SK-N-SH (cell line): ENCODE measurements at places on chromosomes 3 and 15. TPM values are rescaled to one million over a fixed set of nuclear protein-coding genes. Genes with fewer than 3 reads are reported as not detected.

The FOXB1 gene
- polyA plus RNA-seq, result not detected in 2 replicates

The LRRC2 gene
- polyA plus RNA-seq, result 0.13 and 0.23 TPM in 2 replicates

The MST1R gene
- 0.23 and 0.36 TPM in 2 replicates for polyA plus RNA-seq

The SLC28A2 gene
- not detected in 2 replicates for polyA plus RNA-seq

The TM6SF1 gene
- polyA plus RNA-seq, result 0.12 and 0.16 TPM in 2 replicates

The CHST14 gene
- polyA plus RNA-seq, result 34.2 and 43.2 TPM in 2 replicates

The MELTF gene
- 27.2 and 32.4 TPM in 2 replicates for polyA plus RNA-seq

The PTPN23 gene
- polyA plus RNA-seq, result 4.4 and 10.9 TPM in 2 replicates

The FAM81A gene
- 0.86 and 1.1 TPM in 2 replicates for polyA plus RNA-seq

- no peak for DNase-seq
Measured at GRCh38 chr15:91150502-91151160, 50.6 kb downstream of the SV2B start.

DNA sequence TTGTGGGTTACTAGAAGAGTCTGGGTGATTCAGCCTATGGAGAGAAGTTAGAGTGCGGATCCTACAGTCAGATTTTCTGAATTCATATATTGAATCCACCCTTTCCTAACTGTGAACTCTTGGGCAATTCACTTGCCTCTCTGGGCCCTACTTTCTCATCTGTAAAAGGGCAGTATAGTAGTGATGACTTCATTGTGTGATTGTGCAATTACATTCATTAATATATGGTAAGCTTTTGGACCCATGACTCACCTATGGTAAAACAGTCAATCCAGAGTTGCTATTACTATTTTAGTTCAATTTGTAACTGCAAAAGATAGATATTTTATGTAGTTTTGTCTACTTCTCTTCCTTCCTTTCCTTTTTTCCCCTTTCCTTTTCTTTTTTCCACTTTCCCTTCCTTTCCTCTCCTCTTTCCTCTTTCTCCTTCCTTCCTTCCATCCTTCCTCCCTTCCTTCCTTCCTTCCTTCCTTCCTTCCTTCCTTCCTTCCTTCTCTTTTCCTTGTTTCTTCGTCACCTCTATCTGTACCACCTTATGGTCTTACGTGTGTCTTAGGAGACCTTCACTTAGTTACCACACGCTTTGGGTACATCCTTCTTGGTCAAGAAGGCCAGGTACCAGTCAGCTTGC is 37.0 kb downstream of the GMNC start:
- DNase-seq, result no peak

DNA sequence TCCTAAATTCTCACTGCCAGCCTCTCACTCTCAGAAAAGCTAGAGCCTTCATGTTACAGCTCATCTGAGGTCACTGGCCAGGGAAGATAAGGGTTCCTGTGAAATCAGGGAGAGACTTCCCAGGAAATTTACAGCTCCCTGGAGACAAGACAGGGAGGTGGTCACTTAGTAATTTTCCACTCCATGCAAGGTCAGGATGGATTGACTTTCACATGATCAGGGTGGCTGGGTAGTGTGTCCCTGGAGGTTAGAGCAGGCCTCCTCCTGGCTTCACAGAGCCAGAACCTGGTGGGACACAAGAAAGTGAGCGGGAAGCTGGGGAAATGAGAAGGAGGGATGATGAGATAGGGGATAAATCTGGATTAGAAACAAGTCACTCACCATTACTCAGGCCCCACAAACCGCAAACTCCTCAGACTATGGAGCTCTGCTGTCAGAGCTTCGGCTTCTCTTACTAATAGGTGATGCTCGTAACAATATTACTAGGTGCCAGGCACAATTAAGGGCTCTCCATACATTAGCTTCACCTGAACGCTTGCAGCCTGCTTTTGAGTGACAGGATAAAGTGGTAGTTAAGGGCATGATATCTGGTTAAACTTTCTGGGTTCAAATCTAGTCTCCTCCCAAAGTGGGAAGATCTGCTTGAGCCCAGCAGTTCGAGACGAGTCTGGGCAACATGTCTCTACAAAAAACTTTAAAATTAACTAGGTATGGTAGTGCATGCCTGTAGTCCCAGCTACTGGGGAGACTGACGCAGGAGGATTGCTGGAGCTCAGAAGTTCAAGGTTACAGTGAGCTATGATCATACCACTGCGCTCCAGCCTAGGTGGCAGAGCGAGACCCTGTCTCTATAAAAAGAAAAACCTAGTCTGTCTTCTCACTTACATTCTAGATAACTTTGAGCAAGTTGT is 24.9 kb downstream of the DUOX2 start:
- DNase-seq, result no peak

DNA sequence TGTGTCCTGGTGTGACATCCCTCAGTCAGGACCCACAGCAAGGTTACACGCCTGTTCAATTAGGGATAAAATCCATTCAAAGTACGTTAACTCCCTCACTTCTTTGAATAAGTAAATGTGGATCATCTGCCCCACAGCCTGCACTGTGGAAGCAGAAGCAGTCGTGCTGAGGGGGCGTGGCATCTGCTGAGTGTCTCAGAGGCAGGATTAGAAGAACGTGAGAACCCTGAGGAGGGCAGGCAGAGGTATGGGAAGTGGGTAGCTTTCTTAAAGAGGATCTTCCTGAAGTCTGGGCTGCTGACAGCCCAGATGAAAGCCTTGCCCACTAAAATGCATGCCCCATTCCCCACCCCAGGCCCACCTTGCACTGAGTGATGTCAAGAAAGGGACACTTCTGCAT is 28.5 kb downstream of the CRABP1 start:
- DNase-seq, result no peak

DNA sequence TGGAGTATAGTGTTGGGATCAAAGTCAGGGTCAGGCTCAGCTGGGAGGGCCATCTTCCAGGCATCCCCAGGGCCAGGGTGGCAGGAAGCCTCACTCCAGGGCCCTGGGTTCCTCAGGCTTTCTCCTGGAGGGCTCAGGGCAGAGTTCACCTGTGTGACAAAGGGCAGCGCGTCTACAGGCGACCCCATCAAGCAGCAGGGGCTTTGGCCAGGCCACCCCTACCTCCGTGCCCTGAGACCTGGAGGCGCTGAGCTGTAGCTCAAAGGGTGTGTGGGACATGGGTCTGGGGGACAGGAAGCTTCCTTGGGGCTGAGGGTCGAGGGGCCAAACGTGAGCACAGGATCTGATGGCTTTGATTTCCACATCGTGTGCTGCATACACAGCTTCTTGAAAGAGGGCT is 12.8 kb downstream of the SPTBN5 start:
- no peak for DNase-seq

GRCh38 chr3:124992041-124992440 is 57.5 kb upstream of the MUC13 start:
- DNase-seq, result no peak

GRCh38 chr3:153372326-153372725 is 210.3 kb downstream of the RAP2B start:
- no peak for DNase-seq

GRCh38 chr3:40298075-40298474 is 11.4 kb upstream of the EIF1B start:
- no peak for DNase-seq

- DNase-seq, result no peak
Measured at GRCh38 chr3:166125179-166125578, 288.0 kb upstream of the BCHE start.

GRCh38 chr3:43071313-43071893 is 34.5 kb downstream of the POMGNT2 start:
- DNase-seq, result peak; percentile 28

DNA sequence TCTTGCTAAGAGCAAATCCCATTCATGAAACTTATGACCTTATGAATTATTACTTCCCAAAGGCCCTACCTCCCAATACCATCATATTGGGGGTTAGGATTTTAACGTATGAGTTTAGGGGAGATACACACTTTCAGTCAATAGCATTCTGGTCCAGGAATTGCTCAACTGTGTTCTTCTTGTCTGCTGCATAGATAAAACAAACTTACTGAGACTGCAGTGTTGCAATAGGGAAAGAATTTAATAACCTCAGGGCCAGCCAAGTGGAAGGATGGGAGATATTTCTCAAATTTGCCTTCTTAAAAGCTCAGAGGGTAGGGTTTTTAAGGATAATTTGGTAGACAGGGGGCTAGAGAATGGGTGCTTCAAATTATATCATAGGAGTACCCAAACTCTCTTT is 625.8 kb downstream of the OTOL1 start:
- DNase-seq, result no peak

- DNase-seq, result no peak
Measured at GRCh38 chr15:67114846-67115585, 49.6 kb downstream of the SMAD3 start.

- DNase-seq, result no peak
Measured at GRCh38 chr15:76278651-76279050, 32.6 kb downstream of the ETFA start.

DNA sequence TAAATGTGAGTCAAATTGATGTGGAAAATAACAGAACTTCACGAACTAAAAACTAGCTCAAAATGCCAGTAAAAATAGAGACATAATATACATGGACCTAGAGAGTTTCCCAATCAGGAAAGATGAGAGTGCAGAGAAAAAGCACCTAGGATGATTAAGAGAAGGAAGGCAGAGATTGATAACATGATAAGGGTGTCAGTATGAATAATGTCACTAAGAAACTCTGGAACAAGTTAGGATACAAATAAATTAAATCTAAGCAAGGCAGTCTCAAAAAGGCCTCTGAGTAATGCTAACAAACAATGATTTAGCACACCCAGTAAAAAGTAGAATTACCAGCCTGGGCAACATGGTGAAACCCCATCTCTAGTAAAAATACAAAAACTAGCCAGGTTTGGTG is 304.7 kb upstream of the DPPA4 start:
- DNase-seq, result no peak

DNA sequence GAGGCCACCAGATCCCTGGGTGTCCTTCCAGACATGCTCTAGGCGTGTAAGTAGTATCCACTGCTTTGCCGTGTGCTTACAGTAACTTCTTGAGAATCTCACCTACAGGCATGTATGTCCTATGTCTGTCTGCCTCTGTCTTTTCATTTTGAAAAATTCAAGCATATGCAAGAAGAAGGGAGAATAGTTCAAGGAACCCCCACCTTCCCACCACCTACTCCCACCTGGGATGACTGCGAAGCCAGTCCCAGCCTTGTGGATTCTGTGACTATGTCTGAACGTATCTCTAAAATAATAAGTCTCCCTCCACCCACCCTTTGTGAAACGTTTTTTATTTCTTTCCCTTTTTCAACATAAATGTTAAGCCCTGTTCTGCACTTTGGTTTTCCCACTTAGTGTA is 15.0 kb downstream of the CHST13 start:
- DNase-seq, result no peak

- DNase-seq, result no peak
Measured at GRCh38 chr3:146102885-146103284, 58.1 kb downstream of the PLOD2 start.

DNA sequence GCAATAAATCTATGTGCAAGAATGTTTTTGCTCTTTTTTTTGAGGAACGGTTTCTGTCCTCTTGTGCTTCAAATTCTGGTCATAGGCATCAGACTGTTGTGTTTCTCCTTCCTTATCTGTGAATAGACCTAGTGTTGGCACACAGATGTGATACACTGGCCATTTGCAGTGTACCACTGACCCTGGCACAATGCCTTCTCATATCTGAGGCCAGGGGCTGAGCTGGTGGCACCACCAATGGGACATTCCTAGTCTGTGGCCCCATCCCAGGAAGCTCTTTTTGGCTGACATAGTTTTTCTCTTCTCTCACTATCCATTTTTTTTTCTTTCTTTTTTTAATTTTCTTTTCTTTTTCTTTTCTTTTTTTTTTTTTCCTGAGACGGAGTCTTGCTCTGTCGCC is 40.4 kb downstream of the SH3GL3 start:
- no peak for DNase-seq

GRCh38 chr15:67033571-67034044 is 31.8 kb upstream of the SMAD3 start:
- DNase-seq, result peak; percentile 38

DNA sequence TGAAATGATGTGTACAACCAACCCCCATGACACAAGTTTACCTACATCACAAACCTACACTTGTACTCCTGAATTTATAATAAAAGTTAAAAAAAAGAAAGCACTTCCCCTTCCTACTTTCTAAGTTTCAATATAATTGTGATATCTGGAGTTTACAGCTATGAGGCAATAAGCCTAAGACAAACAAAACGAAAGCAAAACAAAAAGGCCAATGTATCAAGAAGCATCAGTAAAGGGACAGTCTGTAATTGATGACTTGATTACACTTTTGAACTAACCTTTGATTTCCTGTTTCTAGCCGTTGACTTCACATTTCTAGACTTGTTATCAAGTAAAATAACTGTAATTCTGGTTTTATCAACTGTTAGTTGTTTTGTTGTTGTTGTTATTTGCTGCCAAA is 187.5 kb upstream of the CNTN3 start:
- DNase-seq, result no peak

- no peak for DNase-seq
Measured at GRCh38 chr3:113268311-113268710, 57.0 kb downstream of the BOC start.

GRCh38 chr3:42063888-42064287 is 27.3 kb upstream of the TRAK1 start:
- peak; percentile 51 for DNase-seq

DNA sequence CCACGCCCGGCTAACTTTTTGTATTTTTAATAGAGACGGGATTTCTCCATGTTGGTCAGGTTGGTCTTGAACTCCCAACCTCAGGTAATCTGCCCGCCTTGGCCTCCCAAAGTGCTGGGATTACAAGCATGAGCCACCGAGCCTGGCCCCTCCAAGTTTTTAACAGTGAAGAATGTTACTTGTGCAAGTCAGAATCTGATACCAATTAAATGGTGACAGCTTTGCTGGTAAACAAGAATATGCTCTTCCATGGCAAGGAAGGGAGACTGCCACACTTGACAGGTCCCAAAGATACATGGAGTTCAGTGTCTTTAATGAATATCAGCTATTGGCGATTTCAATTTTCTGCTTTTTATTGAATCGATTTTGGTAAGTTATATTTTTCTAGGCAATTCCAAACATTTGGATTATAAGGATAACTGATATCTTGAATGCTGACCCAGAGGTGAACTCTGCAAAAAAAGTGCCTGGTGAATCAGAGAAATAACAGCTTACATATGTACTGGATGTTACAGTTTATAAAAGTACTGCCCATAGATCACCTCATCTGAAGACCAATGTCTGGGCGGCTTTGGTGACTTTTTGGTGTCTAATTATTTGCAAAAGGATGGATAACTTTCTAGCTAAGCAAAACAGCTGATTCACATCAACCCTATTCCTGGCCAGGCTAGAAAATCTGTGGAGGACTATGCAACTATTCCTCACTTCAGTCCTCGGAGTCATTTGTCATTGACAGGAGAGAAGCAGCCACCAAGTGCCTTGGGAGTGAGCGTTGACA is 1.2 kb downstream of the PARP16 start:
- no peak for DNase-seq
